Fibroblast of skin of abdomen (primary cell): ENCODE measurements at places on chromosomes 1 and 21.

DNA sequence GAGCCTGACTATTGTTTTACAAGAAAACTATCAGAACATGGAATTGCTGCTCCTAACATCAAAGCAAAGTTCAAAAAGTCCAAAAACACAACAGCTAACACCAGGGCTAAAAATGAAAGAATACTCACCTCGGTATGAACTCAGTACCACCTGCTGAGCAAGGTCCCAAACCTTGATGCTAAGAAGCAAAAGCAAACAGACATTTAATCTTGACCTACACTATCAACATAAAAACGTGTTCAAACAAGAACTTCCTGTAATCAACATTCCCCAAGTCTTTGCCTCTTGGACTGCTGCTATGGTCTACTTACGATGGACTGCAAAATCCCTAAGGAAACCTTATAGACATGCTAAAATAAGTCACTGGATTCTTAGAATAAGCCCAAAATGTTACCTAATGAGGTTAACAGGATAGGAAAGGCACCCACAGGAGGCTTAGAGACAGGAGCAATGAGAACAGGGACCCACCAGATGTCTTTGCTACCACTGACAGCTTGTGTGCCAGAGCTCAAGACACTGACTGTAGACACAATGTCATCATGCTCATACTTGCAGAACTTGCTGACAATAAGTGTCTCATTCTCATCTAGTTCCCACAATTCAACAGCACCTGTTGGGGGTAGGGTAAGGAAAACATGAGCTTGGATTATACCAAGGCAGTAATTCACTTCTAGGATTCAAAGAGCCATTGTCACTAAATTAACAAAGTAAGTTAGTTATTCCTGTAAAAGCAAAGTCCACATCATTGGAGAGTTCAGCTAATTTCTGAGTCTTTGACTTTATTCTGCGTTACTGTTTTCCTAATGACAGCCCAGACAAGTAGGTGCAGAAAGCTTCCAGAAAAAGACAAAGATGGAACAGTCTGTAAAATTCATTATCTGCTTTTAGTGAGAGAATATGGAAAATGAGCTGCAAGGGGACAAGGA is 1.8 kb downstream of the WDR77 start:
- no peak for DNase-seq

DNA sequence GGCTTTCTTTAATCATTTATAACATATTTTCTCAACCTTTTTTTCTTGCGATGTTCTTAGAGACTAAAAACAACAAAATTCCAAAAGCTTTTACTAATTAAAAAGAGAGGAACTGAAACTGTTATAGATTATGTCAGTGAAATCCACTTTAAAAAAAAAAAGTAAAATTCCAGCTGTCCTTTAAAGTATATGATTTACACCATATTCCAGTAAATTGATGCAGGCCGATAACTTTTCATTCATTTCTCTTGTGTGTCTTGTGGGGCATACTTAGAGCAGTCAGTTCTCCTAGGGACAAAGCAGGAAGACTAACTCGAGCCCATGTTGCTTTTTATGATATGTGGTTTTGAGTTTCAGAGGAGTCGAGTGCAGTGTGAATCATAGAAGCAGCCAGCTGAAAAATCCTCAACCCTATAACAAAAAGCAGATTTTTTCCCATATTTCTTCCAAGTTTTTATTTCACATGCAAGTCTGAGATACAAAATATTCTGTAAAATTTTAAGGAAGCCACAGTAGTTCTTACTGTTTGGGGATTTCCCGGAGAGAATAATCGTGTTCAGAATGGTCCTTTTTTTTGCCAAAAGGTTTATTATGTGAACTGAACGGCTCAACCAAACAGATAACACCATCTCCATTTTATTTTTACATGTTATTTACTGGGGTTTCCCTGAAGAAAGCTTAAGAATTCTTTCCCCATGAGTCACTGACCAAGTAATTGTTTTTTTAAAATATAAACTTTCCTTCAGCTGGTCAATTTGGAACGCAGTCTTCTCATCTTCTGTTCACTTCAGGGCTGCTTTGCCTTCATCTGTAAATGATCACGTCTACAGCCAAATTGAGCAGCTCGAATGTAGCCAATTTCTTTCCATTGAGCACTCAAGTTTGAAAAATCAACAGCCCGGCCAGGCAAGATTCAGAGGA is 77.0 kb upstream of the C1orf105 start:
- peak; percentile 96 for DNase-seq

- peak; percentile 76 for DNase-seq
These were observed 534.4 kb upstream of the CAMK1G start for GRCh38 chr1:209048941-209049669.

DNA sequence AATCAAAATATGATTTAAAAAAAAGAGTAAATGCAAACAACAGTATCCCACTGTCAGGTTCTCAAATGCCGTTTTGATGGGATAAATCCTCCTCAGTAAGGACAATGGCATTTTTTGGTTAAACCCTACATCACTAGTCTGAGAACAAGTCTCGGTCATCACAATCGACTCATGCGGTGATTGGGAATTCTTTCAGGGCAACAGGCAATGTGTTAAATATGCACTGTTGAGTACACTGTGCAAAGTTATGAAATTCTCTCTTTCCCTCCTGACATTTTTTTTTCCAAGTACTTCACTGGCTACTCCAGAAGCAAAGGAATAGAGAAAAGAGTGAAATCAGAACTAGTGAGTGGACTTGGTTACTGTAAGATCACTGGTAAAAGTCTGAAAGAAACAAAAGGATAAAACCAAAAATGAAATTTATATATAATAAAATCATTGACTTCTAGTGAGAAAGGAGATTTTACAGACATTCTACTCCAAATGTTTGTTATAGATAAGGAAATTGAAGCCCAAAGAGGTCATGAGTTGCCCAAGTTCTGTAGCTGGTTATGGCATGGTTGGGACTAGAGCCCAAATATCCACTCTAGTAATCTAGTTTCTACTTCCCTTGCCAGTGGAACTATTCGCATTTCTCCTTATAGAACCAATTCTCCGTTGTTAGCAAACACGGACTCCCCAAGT is 111.3 kb downstream of the TGFBR3 start:
- peak; percentile 88 for DNase-seq

DNA sequence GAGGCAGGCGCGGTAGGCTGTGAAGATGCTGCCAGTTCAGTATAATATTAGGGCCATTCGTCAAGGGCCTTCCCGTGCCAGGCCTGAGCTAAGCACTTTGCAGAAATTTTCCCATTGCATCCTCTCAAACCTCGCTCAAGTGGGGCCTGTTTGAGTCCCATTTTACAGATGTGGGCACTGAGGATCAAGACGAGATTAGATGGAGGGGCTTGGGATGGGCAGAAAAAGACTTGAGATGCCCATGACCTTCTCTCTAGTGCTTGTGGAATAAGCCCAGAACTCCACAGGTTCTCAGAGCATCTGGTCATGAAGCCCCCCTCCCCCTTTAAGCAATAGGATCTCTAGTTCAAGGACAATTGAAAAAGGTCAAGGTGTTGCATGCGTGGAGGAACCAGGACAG is 9.9 kb downstream of the EPHA8 start:
- DNase-seq, result no peak
